ENCODE measurements at places on chromosomes 2 and 18. TPM values are rescaled to one million over a fixed set of nuclear protein-coding genes. Genes with fewer than 3 reads are reported as not detected.

RIT2 gene
- total RNA-seq, result not detected

MYCN gene
- total RNA-seq, result 2.1 TPM

IL1B gene
- total RNA-seq, result 2.7 TPM

DLGAP1 gene
- 2.4 TPM for total RNA-seq

ITPRID2 gene
- 66.2 TPM for total RNA-seq

RAPH1 gene
- total RNA-seq, result 23.5 TPM

LIMS4 gene
- total RNA-seq, result 8.4 TPM

ALK gene
- total RNA-seq, result 0.33 TPM

C18orf54 gene
- total RNA-seq, result 2.5 TPM

LAMA1 gene
- total RNA-seq, result 3.8 TPM

SERPINB10 gene
- total RNA-seq, result not detected

DNA sequence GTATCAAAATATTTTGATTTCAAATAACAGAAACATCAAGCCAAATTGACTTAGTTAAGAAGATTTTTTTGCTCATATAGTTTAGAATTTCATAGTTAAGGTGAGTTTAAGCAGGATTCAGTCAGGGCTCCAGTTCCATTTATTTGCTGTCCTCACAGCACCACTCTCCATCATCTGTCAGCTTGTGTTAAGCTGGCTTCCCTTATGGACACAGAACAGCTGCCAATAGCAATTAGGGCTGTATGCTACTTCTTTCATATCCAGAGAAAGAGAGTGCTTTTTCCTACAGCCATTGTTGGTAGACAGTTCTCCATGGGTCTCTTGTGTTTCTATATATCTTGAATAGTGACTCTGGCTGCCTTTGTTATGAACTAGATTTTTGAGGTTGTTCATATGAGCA, 95.4 kb upstream of the CYP20A1 start:
- DNase-seq, result no peak

DNA sequence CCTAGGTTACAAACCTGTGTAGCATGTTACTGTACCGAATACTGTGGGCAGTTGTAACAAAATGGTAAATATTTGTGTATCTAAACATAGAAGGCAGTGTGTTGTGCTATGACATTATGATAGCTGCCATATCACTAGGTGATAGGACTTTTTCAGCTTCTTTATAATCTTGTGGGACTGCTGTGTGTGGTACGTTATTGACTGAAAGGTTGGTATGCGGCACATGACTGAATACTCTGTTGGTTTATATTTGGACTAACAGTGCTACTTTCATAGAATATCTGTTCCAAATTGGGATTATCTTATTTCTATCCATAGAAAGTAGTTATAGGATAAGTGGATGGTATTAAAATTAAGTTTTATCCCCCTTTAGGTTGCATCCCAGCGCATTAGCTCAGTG, 144.7 kb downstream of the PHLPP1 start:
- DNase-seq, result no peak

DNA sequence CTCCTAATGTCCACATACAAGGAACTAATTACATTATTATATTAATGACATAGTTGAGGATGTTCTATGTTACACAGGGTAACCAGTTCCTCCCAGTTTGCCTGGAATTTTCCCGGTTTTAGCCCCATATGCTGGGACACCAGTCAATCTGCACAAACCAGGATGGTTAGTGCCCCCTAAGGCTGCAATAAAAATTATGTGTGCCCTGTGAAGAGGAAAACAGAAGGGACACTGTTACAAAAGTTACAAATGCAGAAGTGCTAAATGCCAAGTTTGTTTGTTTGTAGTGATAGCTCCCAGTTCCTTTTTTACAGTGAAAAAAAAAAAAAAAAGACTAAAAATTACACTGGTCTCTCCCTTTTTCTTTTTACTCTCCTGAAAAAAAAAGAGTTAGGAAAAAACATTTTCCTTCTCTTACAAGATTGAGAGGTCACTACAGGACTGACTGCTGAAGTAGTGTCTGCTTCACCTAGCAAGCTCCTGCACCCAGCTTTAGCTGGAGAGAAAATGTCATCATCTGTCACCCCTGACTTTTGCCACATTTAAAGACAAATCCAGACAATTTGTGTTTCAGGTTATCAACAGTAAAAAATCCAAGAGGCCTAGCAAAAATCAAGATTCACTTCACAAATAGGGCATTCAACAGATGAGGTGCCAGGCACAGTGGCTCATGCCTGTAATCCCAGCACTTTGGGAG, 3.2 kb downstream of the ANKRD44 start:
- DNase-seq, result no peak

DNA sequence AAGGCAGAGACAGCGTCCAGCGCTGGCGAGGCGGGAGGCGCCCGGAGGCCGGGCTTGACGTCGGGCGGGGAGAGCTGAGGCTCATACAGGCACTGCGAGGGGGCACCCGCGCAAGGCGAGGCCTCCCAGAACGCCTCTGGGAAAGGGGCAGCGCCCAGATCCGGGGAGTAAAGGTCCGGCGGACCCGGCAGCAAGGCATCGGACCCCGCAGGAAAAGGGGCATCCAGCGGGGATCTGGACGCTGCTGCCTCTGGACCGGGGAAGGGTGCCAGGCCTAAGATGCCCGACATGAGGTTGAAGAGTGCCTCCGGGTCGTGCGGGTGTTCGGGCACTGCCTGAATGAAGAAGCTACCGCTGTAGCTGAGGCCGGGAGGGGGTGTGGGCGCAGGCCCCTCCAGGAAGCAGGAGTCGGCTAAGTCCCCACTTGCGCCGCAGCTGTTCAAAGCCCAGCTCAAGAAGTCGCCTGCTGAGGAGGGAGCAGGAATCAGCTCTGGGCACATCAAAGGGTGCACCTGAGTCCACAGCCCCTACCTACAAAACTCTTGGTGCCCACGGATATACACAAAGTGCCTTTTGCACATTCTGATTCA, 937 bp downstream of the EGR4 start:
- no peak for DNase-seq

DNA sequence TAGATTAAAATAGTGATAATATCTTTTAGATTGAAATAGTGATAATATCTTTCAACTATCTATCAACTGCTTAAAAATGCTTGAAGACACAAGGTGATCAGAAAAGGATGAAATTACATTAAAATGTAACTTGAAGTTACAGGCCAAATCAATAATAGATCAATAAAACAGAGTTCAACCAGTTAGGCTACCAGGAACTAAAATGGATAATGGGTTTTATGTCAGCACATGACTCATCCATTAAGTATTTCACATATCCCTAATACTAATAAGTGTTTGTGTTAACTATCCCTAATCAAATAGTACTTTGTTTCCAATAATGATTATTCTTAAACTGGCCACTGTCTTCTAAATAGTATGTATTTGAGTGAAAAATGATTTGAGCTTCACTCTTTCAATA, 33.7 kb downstream of the CERKL start:
- DNase-seq, result no peak

GRCh38 chr18:60503199-60503598, 130.6 kb upstream of the MC4R start:
- DNase-seq, result no peak

GRCh38 chr18:48797841-48798255, 152.9 kb downstream of the SMAD7 start:
- no peak for DNase-seq

DNA sequence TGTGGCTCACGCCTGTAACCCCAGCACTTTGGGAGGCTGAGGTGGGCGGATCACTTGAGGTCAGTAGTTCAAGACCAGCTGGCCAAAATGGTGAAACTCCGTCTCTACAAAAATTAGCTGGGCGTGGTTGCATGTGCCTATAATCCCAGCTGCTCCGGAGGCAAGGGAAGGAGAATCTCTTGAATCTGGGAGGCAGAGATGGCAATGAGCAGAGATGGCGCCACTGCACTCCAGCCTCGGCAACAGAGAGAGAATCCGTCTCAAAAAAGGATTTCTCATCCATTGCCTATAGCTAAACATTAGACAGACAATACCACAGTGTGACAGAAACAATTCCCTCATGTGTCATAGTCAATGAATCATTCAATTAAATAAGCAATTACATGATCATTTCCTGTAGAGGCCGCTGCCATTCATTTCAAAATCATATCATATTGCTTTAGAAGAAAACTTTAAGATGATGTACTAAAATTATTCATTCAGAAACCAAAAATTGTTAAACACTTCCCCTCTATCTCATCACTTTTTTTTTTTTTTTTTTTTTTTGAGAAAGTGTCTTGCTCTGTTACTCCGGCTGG, 69.5 kb upstream of the TGIF1 start:
- no peak for DNase-seq

DNA sequence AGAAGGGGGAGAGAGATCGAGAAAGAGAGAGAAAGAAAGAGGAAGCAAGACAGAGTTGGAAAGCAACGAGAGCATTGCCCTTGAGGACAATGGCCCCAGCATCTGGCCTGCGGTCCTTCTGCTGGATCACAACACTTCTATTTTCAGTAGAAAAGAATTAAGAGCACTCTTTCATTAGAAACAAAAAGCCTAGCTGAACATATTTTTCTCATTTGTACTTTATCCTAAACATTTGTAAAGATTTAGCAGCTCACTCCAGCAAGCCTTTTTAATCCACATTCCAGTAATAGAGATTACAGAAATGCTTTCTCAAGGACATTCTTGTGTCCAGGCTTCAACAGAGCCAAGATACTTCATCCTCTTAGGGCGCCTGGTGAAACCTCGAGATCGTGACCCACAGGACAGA, 31.6 kb upstream of the AFF3 start:
- no peak for DNase-seq

DNA sequence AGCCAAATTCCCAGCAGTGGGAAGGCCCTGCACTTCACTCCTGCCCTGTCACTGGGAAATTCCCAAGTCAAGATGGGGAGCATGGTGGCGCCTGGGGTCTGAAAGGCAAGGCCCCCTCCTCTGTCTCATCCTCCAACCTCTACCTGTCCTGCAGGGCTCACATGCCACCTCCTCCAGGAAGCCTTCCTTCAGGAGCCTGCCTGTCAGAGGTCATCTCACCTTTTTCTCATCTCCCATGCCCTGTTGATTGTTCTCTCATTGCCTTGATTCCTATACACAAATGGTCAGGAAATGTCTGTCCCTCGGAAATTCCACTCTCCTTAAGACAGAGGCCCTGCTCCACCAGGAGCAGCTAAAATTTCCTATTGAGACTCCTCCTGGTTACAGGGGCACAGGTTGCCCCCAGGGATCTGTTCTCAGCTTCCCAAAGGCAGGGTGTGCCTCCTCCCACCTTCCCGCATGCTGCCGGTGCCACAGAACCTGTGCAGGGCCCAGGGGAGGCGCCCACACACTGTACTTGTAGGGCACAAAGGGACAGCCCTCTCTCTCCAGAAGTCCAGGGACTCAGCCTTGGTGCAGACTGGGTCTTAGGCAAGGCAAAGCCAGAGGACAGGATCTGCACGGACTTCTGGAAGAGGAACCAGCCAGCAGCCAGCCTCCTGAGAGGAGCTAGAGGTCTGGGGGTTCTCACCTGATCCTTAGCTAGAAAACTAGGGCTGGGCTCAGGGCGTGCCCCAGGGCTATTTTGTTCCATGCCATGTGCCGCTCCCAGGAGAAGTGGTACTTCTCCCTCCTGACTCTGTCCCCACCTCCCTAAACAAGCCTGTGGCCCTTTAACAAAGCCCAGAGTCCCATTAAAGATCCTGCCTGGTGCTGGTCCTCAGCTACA, 12.9 kb downstream of the HES6 start:
- no peak for DNase-seq

DNA sequence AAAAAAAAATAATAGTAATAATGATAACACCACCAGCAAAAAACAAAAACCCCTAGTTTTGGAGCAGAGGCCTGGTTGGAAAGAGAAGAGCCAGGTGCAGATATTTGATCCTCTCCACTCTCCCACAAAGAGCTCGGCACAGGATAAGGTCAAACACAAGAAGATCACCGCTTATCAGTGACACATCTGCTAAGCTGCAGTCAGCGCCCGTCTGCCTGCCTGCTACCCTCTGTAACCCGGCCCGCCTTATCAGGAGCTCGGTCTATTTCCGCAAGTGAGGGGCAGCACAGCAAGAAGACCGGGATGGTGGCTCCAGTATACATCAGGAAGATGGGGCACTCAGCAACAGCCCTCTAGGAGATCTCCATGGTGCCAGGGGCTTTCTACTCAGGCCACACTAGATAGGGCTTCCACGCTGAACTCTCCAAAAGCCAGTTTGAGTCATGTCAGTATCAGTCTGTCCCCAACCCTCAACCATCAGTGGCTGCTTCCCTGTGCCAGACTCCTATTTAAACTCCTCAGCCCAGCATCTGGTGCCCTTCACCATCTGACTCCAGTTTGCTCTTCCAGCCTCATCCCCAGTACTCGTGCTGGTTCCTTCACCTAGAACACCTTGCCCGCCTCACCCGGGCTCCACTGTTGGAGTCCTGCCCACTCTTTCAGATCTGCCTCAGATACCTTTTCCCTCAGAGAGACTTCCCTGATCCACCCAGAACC, 67.3 kb upstream of the PPP1CB start:
- DNase-seq, result no peak

- no peak for DNase-seq
Observed at GRCh38 chr2:173578404-173579107, 223.9 kb downstream of the CDCA7 start.

- DNase-seq, result no peak
Observed at GRCh38 chr2:219844401-219845091, 217.1 kb downstream of the SLC4A3 start.

DNA sequence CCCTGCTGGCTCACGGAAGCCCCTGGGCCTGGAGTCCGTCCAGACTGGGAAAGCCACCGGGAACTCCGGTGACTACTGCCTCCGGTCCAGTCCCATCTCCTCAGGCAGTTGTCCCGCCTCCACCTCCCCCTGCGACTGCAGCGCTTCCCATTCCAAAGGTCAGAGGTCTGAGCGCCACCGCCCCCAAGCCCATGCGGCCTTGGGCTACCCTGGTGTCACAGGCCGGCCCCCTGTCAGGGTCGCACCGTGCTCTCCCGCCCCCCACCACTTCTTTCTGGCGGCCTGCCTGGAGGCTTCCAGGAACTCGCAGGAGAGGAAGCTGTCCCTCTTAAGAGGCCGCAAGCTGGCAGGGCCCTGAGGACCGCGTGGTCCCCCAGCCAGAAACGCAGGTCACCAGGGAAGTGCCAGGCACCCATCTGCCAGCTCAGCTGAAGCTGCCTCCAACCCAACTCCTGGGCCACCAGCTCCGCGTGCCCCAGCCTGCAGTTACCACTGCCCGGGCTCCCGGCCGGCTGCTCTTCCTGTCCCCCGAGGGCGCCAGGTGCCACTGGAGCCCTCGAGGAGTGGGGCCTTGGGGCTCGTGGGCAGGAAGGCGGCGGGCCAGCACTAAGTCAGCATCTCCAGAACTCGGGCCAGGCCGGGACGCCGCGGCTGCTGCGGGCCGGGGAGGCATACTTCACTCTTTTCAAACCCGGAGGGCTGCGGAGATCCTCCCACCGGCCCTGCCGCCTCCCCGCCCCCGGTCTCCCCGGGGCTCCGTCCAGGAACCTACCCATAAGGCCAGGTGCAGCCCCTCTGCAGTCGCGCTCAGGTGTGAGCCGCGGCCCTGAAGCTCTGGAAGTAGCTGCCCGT, 83.3 kb upstream of the POMC start:
- DNase-seq, result peak; percentile 76

DNA sequence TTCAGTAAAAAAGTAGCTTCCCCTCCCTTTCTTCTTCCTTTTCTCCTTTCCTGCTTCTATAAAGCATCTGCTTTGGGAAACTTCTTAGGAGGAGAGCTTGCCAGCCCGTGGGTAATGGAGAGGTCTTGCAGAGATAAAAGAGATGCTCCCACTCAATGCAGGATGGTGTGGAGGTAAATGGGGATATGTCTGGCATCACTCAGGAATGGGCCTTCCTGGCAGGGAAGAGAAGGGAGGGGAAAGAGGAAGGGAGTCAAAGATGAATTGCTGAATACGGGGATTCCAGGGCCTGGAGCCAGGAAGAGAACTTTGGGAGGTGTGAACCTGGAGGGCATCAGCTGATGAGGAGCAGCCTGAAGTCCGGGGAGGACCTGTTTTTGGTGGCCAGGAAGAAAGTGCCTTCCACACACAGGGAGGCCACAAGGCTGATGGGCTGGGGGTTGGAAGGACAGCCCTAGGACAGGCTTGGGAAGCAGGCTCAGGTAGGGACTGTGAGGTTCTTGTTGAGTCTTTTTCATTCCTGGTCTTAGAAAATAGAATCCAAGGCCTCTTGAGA, 25.2 kb downstream of the IL1B start:
- no peak for DNase-seq
